ENCODE measurements at places on chromosomes 16 and 17.

DNA sequence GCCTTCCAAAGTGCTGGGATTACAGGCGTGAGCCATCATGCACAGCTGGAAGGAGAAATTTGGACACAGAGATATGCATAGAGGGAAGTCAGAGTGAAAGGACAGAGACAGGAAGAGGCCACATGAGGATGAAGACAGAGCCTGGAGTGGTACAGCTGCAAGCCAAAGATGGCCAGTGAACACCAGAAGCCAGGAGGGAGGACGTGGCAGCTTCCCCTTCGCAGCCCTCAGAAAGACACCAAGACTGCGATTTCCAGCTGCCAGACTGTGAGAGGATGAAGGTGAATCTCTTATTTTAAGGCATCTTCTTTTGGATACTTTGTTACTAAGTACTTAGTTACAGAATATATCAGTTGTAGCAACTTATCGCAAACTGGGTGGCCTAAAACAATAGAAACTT is 60.5 kb upstream of the PLCG2 start:
- no peak for DNase-seq

GRCh38 chr17:19248151-19248927 is 11.2 kb downstream of the EPN2 start:
- DNase-seq = no peak

DNA sequence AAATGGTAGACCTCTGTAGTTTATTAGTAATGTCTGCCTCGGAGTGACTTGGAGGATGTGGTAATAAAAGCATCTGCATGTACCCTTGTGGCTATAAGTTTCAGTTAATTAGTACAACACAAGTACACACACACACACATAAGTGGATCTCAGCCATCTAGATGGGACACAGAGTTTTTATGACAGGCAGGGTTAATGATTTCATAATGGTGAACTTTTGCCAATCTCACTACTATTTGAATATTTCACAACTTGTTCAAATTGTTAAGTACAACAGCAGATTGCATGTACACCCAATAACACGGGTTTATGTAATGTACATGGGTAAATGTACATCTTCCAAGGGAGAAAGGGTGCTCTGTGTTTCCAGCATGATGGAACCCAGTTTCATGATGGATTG is 511.3 kb upstream of the HSBP1 start:
- DNase-seq = no peak

DNA sequence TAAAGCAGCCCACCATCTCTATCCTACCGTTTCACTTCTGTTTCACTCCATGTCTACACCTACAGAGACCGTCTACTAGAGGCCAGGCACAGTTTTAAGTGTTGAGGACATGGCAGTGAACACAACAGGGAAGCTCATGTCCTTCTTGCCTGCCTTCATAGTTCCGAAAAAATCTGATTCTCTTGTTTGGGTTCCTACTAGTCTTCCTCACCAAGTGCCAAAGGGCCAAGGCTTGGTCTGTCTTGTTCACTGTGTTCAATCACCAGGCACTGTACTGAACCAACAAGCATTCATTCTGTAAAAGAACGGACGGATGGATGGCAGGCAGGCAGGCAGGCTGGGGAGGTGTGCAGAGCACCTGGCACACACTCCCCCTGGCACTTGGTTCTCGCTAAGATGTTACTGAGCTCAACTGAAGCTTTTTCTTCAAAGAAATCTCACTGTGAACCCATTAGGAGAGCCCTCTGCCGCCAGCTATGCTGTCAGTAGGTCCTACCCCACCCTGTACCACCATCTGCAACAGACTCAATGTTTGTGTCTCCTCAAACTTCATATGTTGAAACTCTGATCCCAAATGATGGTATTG is 2.5 kb downstream of the DEXI start:
- no peak for DNase-seq

DNA sequence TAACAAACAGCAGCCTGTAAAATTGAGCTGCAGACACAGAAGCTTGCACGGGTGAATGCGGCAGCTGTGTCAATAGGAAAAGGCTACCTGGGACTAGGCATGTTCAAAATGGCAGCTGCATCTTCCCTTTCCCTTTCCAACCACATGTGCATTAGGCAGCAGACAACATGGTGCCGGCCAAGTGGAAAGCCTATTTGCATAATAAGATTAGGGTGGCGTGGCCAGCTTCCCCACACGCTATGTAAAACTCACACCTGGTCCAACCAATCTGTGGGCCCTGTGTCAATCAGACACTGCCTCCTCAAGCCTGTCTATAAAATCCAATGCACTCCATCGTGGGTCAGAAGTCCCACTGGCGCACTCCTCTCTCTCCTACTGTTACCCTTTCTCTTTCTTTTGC is 61.0 kb upstream of the RBBP6 start:
- DNase-seq = no peak

GRCh38 chr16:4624827-4625559 is 367 bp downstream of the MGRN1 start:
- DNase-seq = no peak

DNA sequence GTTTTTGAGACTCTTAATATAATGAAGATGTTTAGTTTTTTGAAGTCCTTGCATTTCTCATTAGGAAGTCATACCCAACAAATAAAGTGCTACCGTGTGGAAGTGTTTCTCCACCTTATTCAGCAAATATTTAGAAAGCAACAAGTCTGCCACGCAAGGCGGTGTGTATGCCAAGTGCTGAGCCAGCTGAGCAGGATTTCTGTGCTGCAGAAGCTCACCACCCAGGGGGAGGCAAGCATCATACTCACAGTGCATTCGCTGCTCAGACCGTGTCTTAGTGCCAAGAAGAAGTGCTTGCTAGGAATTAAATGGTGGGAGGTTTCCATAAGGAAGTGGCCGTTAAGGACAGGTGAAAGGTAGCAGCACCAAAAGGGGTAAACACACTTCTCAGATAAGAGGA is 111.2 kb downstream of the ARHGAP44 start:
- DNase-seq = no peak

DNA sequence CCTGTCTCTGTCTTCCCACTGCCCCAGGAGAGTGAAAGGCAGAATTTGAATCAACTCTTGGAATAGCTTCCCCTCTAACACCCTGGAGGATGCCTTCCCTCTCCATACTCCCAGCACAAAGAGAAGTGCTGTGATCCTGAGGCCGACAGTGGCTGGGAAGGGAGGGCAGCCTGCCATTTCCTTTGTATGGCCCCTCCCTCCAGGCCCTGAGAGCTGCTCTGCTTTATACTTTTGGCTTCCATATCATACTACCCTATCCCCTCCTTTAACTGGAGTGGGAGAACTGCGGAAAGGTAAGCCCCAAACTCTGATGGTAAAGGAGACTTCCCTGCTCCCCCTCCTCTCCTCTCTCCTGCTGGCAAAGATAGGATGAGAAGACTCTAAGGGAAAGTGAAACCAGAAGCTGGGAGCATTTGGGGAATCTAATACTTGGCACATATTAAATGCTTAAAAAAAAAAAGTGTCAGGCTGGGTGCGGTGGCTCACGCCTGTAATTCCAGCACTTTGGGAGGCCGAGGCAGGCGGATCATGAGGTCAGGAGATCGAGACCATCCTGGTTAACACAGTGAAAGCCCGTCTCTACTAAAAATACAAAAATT is 4.1 kb upstream of the MED24 start:
- DNase-seq = no peak

DNA sequence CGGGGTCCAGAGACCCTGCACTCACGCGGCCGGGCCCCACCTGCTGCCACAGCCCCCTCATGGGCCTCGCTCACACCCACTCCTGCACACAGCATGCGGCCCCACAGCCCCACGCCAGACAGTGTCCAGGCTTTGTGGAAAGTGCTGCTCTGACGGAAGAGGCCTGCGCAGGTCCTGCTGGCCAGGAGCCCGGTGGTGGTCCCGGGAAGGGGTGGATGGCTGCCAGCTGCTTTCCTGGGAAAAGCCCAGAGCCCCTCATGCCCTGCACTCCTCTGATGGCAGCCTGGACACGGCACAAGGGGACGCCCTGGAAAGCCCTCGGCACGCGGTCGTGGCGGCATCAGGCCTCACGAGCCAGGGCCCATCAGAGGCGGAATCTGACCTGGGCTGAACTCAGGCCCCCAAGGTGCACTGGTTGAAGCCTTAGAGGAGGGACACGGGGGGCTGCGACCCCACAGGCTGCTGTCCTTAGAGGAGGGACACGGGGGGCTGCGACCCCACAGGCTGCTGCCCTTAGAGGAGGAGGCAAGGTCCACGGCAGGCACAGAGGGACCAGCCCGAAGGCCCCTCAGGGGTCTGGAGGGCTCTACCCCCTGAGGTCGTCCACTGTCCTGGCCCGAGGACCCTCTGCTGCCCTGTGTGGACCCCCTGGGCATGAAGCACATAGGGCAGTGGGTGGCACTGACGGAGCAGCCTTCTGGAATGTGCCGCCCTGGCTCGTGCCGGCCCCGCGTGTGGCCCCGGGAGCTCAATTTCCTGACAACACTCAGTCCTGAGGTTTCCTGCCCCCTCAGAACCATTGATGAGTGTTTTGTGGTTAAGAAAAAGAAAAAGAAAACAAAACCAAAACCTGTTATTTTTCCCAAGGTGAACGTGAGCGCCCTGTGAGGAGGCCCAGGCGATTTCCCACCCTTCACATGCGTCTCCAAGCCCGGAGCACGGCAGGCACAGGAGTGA is 22.1 kb downstream of the SOX8 start:
- no peak for DNase-seq

DNA sequence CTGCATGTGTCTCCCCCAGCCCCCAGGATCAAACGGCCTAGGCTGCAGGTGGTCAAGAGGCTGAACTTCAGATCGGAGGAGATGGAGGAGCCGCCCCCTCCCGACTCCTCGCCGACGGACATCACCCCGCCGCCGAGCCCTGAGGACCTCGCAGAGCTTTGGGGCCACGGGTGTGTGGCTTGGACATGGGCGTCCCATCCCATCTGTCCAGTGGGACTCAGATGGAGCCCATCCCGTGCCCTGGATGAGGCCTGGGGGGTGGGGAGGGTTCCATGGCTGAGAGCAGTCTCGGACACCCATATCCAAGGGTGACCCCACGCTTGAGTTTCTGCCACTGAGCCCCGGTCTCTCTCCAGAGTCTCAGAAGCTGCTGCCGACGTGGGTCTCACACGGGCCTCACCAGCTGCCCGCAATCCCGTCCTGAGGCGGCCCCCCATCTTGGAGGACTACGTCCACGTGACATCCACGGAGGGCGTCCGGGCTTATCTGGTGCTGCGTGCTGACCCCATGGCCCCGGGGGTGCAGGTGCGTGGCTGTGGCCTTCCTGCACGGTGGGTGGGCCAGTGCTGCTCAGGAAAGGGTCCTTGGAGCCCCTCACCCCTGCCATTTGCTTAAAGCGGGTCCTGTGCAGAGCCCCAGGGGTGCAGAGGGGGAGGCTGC is 901 bp downstream of the CHTF18 start:
- DNase-seq = no peak

GRCh38 chr17:10031606-10032005 is 126.5 kb upstream of the RCVRN start:
- no peak for DNase-seq

GRCh38 chr17:77724876-77725615 is 233.5 kb upstream of the TNRC6C start:
- DNase-seq = no peak

DNA sequence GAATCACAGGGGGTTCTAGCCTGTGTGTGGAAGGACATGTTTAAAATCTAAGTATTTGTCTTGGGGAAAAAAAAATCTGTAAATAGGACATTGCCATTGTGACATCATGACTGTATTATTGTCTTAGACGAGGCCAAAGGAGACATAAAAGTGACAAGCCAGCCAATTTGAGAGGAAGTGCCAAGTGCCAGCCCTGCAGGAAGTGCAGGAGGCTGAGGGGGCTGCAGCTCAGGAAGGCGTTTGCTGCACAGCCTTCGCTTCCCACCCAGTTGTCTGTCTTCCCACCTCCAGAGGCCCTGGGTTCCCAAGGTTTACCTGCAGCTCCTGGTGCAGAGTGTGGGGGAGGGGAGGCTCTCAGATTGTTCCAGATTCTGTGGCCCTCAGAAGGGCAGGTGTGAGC is 1.3 kb downstream of the ADCY7 start:
- DNase-seq = no peak

DNA sequence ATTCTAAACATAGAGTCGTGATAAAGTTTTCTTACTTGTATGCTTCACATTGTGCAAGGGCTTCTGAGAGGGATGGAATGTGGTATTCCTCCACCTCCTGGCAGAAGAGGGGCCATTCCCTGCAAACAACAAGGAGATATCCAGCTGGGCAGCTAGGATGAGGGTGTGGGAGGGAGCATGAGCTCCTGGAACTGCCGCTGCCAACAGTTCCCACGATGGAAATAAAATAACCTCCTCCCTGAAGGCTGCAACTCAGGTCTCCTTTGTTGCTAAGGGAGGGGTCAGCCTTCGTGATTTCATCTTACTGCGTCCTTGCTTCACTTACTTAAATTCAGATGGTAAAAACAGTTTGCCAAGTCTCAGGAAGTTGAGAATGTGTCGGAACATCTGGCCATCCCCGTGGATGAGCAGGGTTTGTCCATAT is 15.6 kb downstream of the PLEKHG4 start:
- DNase-seq = no peak

- no peak for DNase-seq
Observed at GRCh38 chr17:79202480-79202879, 127.9 kb downstream of the ENGASE start.

DNA sequence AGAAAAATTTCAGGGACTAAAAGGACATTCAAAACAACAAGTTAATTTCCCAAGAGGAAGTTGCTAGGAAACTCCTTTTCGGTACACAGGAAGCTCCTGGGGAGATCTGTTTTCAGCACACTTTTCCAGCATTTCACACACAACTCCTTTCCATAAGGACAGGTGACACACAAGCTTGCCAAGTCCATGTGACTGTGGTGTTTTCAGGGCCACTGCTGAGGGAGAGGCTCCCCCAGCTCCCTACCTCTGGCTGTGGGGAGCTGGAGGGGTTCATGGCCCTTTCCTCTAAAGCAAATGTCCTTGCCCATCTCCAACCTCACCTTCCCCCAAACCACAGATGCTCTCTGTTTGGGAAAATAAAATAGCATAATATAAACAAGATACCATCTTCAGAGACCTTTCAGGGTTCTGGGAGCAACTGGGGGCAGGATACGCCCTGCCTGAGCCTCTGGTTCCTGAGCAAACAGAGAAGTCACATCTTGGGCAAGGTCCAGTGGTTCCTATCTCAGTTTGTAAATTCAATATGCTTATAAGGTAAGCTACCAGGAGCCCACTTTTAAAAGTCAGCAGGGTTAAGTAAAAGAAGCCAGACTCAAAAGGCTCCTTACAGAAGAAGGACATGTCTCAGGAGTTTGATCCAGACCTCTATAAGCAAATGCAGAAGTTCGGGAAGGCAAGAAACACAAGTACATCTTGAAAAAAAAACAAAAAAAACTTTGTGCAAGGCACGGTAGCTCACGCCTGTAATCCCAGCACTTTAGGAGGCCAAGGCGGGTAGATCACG is 3.0 kb downstream of the PDZD9 start:
- DNase-seq = no peak
